Activated CD8-positive, alpha-beta memory T cell treated with anti-CD3 and anti-CD28 coated beads for 1 hour (primary cell): ENCODE measurements at places on chromosomes 6 and 20.

DNA sequence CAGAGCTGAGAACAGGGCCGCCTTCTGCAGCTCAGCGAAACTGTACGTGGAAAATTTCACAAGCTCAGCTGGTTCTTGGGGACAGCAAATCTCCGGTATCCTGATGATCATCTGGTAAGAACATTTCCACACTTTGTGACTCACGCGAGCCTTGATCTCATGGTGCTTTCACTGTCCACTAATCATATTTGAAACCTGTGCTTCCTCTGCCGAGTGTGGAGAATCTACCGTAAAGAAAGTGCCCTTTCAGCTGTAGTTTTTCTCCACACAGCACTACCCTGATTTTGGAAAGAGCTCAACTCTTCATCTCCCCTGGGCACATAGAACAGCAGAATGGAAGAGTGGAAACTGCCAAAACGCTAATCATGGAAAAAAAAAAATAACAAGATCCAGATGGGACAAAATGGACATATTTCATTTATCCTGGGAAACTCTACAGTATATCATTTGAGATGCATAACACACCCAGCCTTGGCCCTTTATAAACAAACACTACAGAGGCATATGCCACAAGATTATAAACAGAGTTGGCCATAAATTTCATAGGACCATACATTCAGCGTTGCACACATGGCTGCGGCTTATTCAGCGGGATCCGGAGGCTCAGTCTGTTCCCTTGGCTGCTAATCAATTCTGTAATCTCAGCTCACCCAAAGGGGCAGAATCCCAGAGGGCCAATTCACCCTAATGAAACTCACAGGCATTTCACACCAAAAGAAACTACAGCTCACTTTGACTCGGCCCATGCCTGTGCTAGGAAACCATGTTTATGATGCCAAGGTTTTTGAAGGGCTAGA lies 434.5 kb downstream of the HDGFL1 start:
- no peak for DNase-seq

DNA sequence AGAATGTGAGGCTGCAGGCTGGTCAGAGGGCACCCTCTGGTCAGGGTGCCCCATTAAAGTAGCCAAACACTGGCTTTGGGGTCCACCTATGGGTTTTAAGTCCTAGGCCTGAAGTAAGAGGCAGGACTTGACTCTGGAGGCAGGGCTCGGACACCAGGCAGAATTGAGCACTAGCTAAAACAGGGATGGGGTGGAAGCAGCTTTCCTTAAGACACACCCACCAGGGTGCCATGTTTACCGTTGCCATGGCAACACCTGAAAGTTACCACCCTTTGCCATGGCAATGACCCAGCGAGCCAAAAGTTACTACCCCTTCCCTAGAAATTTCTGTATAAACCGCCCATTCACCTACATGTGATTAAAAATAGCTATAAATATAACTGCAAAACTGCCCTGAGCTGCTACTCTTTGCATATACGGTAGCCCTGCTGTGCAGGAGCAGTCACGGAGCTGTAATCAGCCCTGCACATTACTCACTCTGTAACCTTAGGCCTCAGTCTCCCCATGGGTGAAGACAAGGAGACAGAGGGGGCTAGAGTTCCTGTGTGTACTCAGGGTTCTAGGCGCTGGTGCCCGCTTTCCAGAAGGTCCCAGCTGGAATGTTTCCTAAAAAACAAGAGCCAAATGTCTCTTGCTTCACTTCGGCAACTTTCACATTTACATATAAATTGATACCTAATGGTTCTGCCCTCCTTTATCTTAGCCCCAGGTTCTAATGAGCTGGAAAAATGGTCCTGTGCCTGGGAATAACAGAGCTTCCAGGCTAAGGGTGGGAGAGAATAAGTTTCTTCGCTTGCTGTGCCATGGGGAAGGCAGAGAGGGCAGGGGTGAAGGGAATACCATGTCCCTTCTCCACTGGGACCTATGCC lies 27.2 kb upstream of the SRSF6 start:
- no peak for DNase-seq

- DNase-seq: no peak
These were observed 70.8 kb upstream of the HEY2 start for GRCh38 chr6:125678601-125679000.

DNA sequence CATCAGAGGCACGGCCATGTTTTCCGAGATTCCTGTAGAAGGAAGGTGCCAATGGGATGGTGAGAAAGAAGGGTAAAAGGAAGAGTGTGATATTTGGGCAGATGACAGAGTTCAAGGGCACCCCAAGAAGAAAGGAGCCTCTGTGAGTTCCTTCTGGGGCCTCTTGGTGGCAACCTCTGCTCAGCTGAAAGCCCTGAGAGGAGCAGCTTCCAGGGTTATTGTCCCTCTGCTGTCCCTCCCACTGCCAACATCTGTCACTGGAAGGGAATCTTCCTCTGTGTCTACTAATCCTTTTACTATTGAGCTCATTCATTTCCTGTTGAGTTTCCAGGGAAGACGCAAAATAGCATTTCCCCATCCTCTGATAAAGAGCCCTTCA lies 40.0 kb upstream of the KCNK16 start:
- DNase-seq: no peak

DNA sequence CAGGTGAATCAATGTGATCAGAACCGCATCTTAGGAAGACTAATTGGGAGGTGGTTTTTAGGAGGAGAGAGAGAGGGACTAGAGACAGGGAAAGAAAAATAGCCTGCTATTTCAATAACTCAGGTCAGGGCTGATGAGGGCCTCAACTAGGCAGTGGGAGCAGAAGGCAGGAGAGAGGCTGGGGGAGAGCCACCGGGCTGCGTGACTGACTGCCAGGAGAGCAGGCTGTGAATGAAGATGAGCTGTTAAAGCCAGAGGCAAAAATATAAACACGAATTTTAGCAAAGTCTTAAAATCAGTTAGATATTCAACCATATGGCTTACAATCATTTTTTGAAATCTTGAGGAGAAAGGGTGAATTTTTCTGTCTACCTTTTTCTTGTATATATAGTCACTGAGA lies 149.6 kb downstream of the IPCEF1 start:
- no peak for DNase-seq

- no peak for DNase-seq
These were observed 54.4 kb downstream of the TOX2 start for GRCh38 chr20:43969028-43969447.

GRCh38 chr6:17102258-17102870 lies 514 bp downstream of the STMND1 start:
- DNase-seq: no peak

DNA sequence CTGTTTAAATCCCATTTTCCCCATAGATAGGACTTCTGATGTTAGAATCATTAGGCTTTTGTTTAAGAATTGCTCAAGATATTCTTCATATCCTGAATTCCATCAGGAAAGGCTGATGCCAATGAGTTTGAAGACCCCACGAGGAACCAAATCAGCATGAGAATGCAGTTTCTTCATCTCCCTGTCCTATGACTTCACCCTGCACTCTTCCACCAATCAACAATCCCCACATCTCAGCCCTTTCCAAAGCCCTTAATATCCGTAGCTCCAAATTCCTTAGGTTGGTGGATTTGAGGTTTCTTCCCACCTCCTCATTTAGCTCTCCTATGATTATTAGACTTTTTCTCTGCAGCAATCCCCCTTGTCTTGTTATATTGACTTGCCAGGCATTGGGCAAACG lies 88.3 kb upstream of the PRND start:
- DNase-seq: no peak

- DNase-seq: no peak
These were observed 154.0 kb downstream of the JARID2 start for GRCh38 chr6:15399641-15400470.

DNA sequence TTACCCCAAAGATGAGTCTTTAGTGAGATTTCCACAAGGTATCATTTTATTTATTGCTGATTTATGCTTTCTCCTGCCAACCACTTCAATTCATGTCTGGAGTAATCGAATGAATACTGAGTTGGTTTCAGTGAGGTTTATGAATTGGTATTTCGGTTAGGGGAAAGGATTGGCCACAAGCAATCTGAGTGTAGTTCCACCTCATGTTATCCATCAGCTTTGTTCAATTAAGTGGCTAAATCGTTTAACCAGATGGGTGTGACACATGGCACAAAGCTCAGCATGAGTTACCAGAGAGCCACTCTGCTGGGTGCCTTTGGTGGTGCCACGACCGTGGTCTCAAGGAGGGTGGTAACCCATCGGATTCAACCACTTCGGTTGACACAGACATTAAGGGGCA lies 148.2 kb downstream of the FNDC1 start:
- no peak for DNase-seq

DNA sequence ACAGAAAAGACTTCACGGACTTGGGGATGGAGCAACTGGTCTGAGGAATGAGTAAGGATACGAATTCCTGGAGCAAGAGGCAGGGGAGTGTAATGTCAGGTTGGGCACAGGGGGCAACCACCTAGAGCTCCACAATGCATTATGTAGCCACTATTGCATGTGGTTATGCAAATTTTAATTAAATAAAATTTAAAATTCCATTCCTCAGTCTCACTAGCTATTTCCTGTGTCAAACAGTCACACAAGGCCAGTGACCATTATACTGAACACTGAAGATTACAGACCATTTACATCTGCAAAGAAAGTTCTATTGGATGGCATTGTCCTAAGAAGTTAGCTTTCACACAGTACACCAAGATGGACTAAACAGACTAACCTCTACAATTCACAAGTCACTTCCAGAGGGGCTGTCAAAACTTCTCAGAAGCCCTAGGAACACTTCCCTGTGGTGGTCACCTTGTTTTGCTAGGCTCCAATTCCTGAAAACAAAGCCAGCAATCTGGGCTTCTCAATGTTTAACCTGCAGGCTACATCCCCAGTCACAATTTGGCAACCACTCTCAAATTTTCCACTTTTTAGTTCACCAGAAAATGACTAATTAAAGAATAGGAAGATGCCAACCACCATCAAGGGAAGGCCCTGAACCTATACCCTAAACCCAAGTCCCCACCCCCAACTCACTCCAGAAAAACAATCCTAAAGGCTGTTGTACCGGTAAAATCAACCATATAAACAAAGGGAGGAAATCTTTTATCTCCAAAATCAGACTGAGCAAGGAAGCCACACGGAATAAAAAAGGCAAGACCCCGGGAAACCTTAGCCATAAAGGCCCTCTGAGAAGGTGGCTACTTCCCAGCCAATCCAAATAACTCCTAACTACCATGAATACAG lies 34.2 kb upstream of the C20orf203 start:
- no peak for DNase-seq

DNA sequence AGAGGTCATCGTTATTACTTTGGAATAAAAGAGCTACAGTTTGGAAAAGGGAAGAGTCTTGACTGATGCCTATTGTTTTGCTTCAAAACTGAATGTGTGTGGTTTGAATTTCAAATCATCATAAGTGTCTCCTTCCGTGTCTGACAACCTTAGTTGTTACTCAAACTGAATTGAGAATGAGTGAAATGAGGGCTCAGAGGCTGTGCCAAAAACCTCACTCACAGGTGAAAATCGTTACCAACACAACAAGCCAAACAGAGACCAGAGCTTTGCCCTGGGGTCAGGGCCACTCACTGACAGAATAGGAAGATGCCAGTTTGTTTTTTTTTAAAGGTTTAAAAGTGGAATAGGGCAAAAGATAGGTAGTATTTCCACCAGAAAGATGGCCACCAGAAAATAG lies 15.2 kb upstream of the SIRT5 start:
- no peak for DNase-seq

- no peak for DNase-seq
These were observed 601.2 kb upstream of the ARID1B start for GRCh38 chr6:156175971-156176421.

DNA sequence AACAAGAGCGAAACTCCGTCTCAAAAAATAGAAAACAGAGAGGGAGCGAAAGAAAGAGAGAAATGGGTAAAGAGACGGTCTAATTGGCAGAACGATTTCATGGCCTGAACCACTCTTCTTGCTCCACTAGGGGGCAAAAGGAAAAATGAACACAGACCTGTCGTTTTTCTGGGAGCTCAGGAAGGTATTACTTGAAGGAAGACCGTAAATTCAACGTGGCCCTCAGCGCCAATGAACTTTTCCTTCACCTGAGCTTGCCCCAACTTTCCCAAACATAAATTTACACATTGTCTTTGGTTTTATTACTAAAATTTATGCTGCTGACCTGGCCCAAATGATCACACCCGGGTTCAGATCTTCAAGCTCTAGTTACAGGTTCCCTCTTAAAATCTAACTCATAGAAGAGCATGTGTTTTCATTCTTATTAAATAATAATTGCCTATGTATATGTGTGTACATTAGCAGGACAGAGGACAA lies 67.3 kb downstream of the ATP9A start:
- no peak for DNase-seq

GRCh38 chr20:47353692-47354463 lies 2.6 kb downstream of the ZMYND8 start:
- DNase-seq: no peak

- DNase-seq: no peak
These were observed 607.3 kb downstream of the CDH26 start for GRCh38 chr20:60565551-60565950.

DNA sequence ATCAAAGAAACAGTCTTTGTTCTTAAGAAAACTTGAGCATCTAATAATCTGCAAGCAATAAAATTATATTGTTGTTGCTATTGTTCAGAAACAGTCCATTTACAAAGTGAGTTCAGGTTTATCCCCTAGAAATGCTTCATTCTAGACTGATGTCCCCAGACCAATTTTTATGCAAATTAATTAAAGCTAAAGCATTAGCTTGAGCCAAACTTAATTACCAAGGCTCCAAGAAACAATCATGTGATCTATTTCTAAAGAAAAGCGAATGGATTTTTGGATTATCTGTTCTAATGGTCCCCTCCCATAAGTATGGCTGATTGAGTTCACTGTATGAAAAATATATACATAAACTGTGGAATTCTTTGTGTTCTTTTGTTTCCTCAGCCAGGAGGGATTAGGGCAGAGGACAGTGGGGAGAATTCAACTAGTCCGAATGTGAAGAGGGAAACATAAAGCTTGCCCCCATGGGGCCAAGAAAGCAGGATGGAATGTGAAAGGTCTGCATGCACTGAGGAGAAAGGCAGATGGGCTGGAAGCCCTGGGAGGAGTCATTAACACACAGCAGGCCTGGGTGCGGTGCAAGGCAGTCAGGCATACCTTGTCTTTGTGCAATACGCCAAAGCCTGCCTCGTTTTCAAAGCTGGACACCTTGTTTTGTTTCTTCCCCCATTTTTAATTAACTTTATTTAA lies 597.1 kb downstream of the KIF16B start:
- DNase-seq: no peak

DNA sequence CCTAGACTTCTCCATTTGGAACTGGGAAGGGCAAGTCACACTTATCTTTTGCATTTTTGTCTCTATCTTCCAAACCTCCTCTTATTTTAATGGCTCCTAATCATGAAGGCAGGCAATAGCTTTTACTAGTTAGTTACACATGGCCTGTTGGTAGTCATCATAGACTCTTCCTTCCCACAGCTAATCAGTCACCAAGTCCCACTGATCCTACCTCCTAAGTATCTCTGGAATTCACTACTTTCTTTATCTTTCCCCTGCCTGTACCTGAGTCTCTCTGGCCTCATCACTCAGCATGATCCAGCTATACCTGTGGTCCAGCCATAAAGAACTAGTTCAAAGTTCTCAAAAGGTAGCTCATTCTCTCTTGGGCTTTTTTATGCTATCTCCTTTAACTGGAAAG lies 18.8 kb downstream of the TMX4 start:
- DNase-seq: no peak

- no peak for DNase-seq
These were observed 57.9 kb downstream of the LY86 start for GRCh38 chr6:6646384-6646783.

GRCh38 chr6:162244031-162244430 lies 483.5 kb downstream of the PRKN start:
- no peak for DNase-seq
